GM23248 (cell line): ENCODE measurements at places on chromosomes 11 and 22. TPM values are rescaled to one million over a fixed set of nuclear protein-coding genes. Genes with fewer than 3 reads are reported as not detected.

Gene VEGFB
- polyA plus RNA-seq, result 21.6 and 22.6 TPM in 2 replicates

DNA sequence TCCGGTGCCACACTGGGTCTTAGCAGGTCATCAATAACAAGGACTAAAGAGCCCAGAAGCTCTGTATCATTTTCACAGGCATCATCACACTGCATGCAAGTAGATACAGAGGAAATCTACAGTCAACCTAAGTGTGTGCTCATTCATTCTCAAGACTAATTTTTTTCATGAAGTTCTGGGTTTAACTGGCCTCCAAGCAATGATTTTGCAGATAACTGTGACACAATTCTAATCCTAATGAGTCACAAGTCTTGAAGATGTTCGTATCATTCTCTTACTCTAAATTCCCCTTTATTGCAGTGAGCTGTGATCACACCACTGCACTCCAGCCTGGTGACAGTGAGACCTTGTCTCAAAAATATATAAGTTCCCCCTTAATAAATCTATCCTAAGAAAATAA, 2.5 kb downstream of the OR52W1 start:
- peak; percentile 72 for DNase-seq

GRCh38 chr11:15327786-15328231, 213.1 kb downstream of the INSC start:
- peak; percentile 35 for DNase-seq

DNA sequence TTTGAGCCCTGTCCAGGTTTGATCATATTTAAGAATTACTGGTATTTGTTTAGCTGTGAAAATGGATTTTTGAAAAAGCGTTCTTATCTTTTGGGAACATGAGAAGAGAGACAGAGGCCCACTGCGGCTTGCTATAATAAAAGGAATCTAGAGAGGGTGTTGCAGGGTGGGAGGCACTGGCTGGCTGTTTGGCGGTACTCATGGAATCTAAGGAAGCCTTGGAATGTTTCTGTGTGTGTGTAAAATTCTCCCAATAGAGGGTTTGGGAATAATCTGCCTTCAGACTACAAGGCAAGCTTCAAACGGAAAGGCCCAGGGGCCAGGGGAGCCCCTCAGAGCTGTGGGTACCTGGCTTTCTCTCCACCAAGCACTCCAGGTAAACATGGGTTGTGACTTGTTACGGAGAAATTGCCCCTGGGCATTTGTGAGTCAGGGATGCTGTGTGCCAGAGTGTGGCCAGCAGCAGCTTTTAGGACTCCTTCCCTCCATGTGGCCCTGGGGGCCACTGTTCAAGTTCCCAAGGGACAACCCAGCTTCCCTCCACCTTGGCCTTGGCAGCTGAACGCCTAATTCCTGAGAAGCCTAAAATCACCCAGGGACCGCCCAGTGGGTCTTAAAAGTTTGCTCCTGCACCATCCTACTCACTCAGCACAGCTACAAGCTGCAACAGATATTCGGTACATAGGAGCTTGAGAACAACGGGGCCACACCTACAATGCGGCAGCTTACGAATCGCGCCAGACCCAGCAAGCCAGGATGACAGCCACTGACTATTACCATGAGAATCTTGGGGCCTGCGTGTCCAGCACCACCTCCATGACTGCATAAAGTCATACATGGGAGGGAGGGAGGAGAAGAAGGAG, 14.1 kb upstream of the SYT8 start:
- DNase-seq, result peak; percentile 27

- DNase-seq, result peak; percentile 99
Observed at GRCh38 chr11:119795231-119795630, 66.2 kb upstream of the NECTIN1 start.

DNA sequence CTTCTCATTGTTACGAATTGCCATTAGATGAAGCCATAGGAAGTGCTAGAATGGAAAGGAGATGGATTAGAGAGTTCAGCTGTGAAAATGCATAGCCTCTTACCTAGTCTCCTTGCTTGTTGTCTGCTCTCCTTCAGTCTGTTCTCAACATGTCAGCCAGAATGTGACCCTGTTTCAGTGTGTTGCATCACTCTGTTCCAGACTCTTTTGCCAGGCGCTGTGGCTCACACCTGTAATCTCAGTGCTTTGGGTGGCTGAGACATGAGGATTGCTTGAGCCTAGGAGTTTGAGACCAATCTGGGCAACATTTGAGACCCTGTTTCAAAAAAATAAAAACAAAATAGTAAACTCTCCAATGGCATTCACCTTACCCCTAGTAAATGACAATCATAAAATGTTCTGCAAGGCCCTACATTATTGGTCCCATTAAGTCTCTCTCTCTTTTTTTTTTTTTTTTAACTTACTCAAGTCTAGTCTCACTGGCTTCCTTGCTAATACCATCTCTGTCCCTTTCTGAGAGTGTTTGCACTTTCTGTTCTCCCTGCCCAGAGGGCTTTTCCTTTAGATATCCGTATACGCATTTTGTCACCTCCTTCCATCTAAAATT, 39.4 kb downstream of the CYP2R1 start:
- no peak for DNase-seq

DNA sequence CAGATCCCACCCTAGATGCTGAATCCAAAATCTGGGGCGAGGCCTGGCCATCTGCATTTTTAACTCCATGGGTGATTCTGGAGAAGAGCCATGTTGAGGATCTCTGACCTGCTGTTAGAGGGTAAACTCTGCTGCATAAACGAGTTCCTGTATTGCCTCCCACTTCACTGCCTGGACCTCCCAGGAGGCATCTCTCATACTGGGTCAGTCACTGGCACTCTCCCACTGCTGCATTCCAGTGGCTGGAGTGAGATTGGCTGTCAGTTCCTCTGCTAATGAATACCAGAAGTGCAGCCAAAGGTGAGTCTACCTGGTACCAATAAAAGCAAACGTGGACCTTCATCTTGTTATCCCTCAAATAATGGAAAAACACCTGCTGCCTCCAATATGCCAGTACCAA, 10.3 kb downstream of the POLDIP3 start:
- peak; percentile 49 for DNase-seq

DNA sequence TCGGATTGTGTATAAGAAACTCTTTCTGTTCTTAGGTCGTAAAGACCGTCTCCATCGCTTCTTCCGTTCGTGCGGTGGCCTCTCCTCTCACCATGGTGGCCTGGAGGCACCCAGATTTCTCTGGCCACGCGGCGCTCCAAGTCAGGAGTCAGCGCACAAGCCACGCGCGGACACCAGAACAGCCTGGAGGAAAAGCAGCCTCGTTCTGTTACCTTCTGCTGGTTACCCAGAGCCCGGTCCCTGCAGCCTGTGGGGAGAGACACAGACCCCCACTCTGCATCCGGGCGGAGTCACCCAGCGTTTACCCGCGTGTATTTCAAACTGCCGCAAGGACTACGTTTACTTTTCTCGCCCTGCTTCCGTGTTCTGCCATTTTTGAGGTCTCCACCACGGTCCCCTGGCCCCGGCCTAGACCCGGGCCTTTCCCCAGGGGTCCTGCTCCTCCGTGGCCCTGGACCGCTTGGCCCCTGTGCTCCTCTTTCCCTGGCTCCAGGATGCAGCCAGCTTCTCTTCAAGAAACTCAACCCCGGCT, 776.1 kb downstream of the BRD1 start:
- DNase-seq, result no peak

DNA sequence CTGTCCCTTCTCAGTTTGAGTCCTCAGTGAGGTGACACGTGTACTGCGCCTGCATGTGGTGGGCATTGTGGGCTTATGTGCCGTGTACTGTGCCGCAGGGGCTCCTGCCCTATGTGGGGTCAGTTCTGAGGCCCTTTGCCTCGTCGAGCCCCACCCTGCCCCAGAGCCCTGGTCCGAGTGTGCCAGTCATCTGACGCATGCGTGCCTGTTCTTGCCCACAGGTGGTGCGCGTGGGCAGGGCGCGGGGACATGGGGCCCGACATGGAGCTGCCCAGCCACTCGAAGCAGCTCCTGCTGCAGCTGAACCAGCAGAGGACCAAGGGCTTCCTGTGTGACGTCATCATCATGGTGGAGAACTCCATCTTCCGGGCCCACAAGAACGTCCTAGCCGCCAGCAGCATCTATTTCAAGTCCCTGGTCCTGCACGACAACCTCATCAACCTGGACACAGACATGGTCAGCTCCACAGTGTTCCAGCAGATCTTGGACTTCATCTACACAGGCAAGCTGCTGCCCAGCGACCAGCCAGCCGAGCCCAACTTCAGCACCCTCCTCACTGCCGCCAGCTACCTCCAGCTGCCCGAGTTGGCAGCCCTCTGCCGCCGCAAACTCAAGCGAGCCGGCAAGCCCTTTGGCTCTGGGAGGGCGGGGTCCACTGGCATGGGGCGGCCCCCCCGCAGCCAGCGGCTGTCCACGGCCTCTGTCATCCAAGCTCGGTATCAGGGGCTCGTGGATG, 22.3 kb upstream of the TMEM191C start:
- no peak for DNase-seq

DNA sequence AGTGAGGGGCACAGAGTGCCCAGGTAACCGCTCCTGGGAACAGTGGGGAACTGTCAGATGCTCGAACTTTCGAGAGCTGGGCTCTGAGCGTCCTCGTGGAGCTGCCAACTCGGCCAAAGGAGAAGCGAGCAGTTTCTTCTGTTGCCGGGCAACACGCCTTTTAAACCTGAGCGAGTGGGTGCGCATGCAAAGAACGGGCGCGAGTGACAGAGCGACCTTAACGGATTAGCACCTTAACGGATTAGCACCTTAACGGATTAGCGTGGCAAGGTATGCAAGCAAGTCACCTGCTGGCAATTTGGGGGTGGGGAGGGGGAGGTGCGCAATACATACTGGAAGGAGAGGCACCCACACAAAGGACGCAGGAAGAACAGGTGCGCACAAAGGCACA, 61.8 kb upstream of the PRODH start:
- no peak for DNase-seq
